Activated CD4-positive, alpha-beta T cell treated with anti-CD3 and anti-CD28 coated beads for 24 hours (primary cell): ENCODE measurements at places on chromosomes 7 and 10.

DNA sequence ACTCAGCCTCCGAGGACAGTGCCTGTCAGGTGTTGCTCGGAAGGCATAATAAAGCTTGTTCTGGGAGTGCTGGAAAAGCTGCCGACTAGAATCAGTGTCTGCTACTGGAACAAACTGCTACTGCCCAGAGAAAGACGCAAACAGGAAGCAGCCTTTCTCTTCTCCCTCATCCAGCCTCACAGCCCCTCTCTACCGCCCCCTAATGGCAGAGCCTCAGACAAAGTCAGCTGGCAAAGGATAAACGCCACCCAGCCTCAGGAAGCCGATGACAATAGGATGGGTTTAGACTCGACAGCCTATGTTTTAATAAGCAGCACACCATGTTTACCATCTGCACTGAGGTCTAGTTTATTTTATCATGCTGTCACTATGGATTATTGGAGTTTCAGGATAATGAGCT lies 169.5 kb upstream of the LYZL1 start:
- no peak for DNase-seq

DNA sequence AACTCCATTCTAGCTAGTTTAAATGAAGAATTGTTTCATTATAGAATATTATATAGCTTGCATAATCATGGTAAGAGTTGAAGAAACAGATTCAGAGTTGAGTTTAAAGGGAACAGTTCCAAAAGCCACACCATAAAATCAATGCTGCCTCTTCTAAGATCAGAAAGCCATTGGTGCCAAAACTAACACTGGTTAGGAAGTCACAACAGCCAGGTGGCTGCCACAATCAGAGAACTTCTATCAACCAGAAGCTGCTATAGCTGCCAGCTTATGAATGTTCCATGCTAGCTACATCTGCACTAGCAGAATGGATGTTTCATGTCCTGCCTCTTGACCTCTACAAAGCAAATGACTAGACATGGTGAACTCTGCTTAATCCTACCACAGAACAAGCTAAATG lies 583.1 kb upstream of the LRRN3 start:
- DNase-seq = no peak

- DNase-seq = no peak
These were observed 455.0 kb downstream of the CCSER2 start for GRCh38 chr10:84783386-84783785.

- DNase-seq = no peak
These were observed 16.8 kb downstream of the SLC18A2 start for GRCh38 chr10:117257721-117258120.

DNA sequence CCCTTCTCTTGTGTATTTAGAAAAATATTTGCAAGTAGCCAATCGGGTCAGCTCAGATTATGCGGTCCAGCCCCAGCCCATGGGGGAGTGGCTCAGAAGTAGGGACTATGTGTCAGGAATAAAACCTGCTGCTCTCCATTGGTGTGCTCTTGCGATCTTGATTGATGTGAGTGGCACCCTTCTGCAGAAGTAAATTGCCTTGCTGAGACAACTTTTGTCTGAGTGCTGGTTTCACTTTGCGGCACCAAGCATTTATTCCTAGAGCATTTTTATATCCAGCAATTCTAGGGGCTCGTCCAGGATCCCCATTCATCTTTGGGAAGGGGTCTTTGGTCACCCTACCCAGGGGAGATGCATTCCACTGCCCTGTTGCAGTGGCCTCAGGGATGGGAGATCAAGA lies 26.1 kb upstream of the FAM221A start:
- no peak for DNase-seq

GRCh38 chr7:115546790-115547189 lies 483.8 kb downstream of the TFEC start:
- DNase-seq = no peak

GRCh38 chr7:6650086-6650485 lies 13.0 kb downstream of the ZNF316 start:
- no peak for DNase-seq

- DNase-seq = no peak
These were observed 7.7 kb downstream of the ZPBP start for GRCh38 chr7:50085344-50085743.

GRCh38 chr7:82757-83155 lies 109.6 kb upstream of the FAM20C start:
- no peak for DNase-seq

GRCh38 chr7:134155871-134156270 lies 28.7 kb downstream of the LRGUK start:
- DNase-seq = no peak

DNA sequence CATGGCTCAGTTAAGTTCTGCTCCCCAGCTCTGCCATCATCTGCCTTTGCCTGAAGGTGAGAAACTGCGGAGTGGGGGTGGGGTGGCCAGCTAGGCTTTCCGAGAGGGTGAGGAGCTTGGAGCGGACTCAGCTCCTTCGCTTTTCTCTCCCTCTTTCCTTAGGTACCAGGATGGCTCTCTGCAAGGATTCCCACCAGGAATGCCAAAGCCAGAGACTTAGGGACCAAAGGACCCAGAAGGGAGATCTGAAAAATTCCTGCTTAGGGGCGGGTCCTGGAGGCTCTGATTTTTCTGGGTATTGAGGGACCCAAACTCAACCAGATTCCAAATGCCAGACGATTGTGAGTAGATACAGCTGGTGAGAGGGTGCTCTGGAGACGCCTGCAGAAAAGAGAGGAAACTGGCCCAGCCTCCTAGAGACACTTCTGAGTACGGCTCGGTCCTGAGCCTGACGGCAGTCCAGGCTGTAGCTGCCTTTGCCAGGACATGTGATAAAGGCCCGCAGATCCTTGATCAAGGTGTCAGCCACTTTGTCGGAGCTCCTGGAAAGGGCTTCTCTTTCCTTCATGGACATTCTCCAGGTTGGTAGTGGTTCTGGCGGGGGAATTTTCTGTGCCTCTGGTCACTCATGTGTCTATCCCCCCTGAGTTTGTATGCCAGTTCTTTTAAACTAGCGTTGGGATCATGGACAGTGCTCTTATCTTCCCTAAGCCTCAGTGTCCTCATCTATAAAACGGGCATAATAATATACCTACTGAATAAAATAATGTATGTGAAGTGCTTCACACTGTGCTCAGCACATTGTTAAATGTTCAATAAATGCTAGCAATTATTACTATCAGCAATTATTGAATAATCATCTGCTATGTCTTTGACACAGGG lies 42.5 kb upstream of the BTRC start:
- DNase-seq = no peak

DNA sequence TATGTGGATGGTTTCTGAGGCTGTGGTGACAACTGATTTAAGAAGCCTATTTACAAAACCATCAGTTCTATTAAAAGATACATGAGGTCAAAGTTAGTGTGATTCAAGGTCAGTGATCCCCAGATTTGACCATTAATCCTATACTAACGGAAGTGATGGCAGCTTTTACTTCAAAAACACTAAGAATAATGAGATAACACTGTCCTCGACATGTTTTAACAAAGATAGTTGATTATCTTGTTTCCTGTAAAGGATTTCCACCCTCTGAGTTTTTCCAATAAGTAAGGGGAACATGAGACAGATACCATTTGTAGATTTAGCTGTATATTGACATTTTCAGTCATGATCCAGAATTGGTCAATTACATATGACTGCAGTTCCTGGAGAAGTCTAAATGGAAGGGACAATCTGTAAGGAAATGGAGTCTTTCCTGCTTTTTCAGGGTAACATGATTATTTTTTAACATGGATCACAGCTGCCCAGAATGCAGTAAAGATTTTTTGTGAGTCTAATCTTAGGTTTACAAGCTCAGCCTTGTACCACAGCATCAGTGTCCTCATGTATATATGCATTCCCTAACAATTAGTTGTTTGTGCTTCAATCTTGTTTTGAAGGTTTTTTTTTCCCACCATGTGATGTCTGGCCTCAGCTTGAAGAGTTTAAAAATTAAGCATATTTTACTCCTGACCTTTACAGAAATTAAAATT lies 188.0 kb downstream of the PPP1R9A start:
- DNase-seq = no peak

- no peak for DNase-seq
These were observed 143.0 kb upstream of the SHH start for GRCh38 chr7:155955367-155955635.

DNA sequence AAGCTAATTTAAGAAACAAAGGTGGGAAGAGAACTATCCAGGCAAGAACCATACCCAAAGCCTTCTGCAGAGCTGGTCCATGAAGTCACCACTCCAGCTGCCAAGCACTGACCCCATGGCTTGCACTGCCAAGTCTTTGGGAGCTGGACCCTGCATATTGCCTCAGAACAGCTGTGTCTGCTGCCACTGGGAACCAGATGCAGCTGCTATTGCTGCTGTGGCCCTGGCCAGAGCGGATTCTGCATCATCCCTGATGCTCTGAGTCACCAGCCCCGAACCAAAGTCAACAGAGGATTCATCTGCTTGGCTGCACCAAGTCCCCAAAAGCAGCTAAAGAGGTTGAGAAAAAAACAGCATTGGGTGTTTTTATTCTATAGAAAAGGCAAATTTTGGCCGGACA lies 39.2 kb upstream of the GSAP start:
- no peak for DNase-seq

DNA sequence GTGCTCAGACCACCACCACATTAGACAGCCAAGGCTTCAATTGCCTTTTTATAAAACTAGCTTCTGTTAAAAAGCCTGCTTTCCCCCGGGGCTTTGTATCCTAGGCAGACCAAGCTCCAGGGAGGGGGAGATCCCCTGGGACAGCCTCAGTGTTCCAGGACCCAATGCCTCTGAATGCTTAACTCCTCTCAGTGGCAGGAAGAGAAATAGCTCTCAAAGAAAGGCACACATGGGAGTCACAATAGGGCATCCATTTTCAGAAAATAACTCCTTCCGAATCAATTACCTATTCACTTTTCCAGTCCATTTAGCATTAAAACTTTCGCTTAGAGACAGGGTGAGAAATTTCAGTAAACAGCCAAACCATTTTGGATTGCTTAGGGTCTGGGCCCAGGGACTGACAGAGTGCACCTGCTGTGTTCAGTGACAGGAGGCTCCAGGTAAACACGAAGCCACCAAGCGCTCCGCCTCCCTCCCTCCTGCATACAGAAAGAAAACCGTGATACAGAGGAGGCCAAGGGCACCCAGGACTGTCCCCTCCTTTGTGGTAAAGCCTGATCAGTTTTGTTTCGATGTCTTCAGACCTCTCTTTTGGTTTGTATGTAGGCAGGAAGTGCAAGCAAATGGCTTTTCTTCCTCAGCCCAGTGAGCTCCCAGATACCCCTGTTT lies 599.7 kb downstream of the KCNMA1 start:
- no peak for DNase-seq

DNA sequence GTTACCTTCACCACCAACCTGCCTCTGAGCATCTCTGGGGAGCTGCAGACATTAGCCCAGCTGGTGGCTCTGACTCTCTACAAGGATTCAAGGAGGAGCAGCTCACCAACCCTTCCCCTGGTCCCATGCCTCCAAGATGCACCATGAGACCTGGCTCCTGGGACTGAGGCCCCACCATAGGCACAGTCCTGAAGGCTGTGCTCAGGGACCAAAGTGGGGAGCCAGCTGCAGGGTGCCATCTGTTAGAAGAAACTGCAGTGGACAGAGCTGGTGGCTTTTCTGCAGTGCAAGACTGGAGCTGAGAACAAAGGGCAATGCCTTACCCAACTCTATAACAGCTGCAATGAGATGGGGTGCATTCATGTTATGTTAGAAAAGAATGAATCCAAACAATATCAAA lies 581.6 kb downstream of the TCERG1L start:
- DNase-seq = no peak

- no peak for DNase-seq
These were observed 29.1 kb downstream of the FOXL3 start for GRCh38 chr7:318878-319661.

- no peak for DNase-seq
These were observed 22.2 kb downstream of the TYW1B start for GRCh38 chr7:72805526-72806494.

DNA sequence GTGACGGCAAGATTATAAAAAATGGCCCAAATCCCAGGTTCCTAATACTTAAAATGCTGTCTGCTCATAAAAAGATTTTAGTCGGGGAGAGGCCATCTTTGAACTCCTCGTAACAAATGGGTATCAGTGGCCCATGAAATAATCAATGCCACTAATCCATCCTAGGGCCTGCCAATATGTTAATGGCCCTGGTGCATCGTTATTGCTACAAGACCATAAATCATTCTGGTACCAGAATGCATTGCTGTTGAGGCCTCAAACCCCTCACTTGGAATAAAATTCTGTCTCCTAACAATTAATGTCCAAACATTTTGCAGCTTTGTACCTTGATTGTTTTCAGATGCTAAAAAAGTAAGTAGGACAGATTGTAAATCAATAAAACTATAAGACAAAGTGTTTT lies 290.6 kb downstream of the LRMDA start:
- DNase-seq = no peak

GRCh38 chr7:31935124-31936054 lies 134.8 kb downstream of the PDE1C start:
- DNase-seq = no peak

DNA sequence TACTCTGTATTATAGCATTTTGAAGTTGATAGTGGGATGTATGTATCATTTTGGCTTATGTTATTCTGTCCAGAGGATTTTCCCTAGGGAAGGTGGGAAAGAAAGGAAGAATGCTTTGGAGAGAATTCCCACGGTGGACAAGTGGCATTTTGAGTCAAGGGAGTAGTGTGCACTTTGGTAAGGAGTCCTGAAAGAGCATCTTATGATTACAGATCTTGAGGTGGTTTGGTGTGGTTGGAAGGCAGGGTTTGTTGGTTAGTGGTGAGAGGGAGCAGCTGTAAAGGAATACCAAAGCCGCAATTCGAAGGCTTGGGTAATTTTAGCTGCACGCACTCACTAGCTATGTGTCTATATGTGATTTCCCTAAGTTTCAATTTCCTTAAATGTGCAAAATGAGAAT lies 16.1 kb downstream of the CCSER2 start:
- DNase-seq = no peak

- DNase-seq = no peak
These were observed 115.5 kb downstream of the AGMO start for GRCh38 chr7:15446280-15446679.

DNA sequence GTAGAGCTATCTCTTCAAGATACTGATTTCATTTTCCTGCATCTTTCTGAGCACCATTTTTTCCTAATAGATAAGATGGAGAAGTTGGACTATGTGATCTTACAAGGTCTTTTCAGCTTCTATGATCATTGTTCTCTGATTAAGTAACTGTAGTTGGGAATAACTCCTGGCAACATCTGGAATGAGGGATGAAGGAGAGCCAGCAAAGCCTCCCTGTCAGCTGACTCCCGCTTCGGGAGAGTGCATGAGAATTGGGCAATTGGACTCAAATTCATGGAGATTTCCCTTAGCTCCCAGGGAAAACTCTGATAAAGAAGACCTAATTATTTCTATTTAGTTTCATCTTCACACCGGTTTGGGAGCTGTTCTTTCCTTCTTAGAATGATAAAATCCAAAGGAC lies 146.1 kb downstream of the CCDC71L start:
- DNase-seq = no peak

- no peak for DNase-seq
These were observed 2.8 kb downstream of the TSC22D4 start for GRCh38 chr7:100476101-100476780.
